ENCODE measurements at places on chromosomes 12 and 14. TPM values are rescaled to one million over a fixed set of nuclear protein-coding genes. Genes with fewer than 3 reads are reported as not detected.

Gene NOXRED1
- polyA plus RNA-seq, result 0.19 TPM

Gene SOAT2
- not detected for polyA plus RNA-seq

Gene KRT86
- polyA plus RNA-seq, result 0.60 TPM

Gene BMAL2
- 4.4 TPM for polyA plus RNA-seq

Gene SYCP3
- polyA plus RNA-seq, result 0.19 TPM

Gene MGAT4C
- 0.04 TPM for polyA plus RNA-seq

Gene IFI27
- 3,562 TPM for polyA plus RNA-seq

Gene PZP
- polyA plus RNA-seq, result not detected

Gene OR4E2
- not detected for polyA plus RNA-seq

Gene RAD51AP1
- polyA plus RNA-seq, result 7.3 TPM

Gene LRIG3
- 2.8 TPM for polyA plus RNA-seq

Gene ITGB7
- 3.6 TPM for polyA plus RNA-seq

Gene SLC6A15
- polyA plus RNA-seq, result 0.35 TPM
